ENCODE measurements at places on chromosomes 3 and 15.

GRCh38 chr3:32198714-32199113 is 39.8 kb upstream of the CMTM8 start:
- DNase-seq: no peak

DNA sequence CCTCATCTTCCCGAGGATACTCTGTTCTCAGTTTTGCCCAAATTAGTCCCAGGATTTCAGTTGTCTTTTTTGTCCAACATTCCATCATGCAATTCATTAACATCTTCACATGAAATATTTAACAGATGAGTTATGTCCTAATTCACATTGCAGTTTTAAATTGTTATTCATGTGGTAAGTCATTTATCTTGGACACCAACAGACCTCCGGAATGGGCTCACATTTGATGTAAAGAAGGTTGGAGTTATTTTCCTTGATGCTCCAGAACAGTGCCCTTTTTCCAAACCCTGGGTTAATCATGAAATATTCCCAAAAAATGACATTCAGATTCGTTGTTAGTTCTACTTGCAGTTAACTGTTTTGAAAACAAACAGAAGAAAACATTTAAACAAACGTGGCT is 32.8 kb upstream of the LRTM1 start:
- no peak for DNase-seq

DNA sequence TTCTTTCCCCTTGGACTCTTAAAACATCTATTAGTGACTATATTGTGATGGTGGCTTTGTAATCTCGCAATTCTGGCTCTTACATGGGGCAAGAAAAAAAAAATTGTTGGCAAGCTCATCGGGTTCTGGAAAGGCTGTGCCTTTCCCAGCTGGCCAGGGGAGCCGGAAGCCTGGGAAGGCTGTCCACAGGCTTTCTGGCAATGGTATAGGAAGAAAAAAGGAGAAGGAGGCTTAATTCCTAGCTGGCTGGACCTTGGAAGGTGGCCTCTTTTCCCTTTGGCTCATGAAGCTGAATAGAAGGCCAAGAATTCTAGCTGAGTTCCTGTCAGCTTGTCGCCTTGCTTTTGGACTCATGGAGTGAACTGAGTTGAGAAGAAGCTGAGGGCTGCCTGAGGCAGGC is 243.5 kb upstream of the SEMA6D start:
- no peak for DNase-seq

DNA sequence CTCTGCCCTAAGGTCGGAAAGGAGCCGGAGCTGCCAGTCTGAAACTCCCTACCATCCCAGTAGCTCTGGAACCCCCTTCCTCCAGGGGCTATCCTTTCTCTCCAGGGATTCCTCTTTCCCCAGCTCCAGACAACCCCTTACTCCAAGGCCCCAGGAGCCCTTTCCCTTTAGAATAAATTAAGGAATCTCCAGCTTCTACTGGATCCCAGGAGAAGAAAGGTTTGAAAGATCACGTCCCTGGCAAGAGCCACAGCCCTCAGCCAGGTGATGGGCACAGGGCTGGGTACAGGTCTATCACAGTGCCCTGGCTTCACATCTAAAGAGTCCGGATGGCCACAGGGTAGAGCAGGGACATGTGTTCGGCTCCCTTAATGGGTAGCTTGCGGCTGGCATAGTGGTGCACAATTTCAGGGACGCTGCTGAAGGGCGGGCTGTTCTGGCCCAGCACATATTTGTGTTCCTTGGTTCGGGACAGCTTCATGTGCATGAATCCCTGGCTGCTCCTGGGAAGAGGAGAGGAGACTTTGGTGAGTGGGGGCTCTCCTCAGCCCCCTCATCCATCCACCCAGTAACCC is 20.0 kb downstream of the SHF start:
- no peak for DNase-seq

DNA sequence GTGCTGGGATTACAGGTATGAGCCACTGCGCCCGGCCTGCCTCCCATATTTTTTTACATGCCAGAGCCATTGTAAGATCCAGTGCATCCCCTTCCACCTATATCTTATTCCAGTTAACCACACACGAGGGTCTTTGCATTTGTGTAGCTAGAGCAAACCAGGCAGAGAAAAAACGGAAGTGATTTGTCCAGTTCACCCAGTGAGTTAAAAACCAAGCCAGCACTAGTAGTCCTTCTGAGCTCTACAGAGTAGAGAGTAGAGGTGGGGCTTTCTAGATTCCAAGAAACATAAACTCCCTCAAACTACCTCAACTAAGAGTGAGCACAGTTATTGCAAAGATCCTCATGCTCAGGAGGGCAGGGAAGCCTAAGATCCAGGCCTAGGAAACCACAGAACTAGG is 34.7 kb downstream of the TMEM158 start:
- DNase-seq: no peak

GRCh38 chr3:16234281-16234680 is 30.5 kb downstream of the DPH3 start:
- no peak for DNase-seq

Data from NCI-H748 treated with DMSO at 0.1 percent for 48 hours (cell line).